Femur (tissue), 1 donor: ENCODE measurements at places on chromosomes 16 and 17.

DNA sequence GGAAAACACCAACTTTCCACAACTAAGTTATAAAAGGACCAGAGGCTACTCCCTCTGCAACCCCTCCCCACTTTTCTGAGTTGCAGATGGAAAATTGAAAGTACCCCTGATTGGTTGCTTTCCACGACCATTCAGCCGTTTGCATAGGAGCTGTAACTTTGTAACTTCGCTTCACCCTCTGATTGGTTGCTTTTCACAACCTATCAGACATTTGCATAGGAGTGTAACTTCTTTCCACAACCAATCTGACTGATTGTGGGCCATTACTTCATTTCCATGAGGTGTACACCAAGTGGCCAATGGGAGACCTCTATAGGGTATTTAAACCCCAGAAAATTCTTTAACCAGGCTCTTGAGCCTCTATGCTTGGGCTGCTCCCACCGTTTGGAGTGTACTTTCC lies 644.1 kb downstream of the WWOX start:
- DNase-seq = no peak

DNA sequence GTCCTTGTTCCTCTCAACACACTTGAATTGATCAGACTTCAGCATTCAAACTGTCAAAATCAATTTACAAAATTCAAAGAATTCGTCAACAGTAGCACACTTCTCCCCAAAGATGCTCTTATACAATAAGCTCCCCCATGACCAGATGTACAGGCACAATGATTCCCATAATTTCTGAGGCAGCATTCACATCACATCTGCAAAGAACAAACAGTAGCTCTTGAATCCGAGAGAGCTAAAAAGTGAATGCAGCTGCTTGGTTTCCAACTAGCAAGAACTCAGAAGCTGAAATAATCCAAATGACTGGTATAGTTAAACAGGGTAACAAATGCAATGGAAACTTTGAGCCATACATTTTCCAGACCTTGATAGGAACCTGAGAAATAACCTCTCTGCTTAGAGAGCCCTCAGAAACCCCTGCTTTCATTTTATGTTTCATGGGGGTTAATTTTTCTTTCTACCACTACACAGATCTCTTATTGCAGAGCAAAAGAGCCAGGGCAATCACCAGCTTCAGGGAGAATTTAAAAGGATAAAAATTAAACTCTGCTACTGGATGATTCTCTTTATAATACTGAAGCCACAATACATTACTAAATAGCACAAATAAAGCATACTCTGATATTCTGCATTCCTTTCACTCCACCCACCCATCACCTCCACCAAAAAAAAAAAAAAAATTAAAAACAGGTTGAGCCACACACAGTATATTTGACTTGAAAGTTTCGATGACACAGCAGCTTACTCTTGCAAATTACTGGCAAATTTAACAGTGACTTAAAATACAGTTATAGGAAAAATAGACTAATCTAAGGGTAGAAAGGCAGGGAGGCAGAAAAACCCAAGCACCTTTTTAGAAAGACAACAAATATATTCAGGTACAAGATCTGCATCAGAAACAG lies 23.1 kb upstream of the TMEM97 start:
- DNase-seq = no peak

DNA sequence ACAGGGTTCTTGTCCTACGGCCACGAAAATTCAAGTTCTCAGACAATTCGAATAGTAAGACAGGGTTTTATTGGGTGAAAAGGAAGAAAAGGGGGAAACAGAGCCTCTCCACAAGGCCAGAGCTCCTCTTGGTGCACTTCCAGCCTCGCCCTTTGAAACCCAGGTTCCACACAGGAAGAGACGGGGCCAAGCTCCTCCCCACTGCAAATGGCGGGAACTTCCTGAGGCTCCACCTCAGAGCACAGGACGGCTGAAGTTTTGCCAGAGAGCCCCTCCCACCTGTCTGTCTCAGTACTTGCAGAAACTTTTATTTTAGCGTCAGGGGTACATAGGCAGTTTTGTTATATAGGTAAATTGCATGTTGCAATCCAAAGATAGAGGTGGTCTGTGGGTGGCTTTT lies 165.7 kb upstream of the CDH8 start:
- DNase-seq = no peak

DNA sequence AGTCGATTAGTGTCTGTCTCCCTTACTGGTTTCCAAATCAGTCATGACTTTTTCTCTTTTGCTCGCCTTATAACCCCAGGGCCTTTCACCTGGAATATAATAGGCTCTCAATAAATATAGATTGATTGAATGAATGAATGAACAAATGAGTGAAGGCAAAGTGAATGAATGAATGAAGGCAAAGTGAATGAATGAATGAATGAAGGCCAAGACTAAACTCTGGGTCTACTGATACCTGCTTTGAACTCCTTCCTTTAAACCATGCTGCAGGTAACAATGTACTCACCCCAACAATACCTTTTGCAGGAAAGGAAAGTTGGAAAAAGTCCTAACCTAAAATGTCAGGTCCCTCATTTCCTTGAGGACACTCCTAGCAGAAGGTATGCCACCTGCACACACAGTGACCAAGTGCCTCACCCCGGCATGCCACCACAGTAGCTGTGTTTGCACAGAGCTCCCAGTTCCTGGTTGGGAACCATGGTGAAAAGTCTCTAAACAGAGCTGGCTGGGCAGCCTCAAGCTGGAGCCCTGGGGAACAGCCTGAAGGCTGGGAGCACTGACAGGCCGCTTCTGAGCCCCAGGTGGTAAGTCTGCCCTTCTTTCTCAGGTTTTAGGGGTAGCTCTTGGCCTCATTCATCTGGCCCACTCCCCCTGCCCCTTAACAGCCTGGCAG lies 42.7 kb upstream of the ANKFN1 start:
- no peak for DNase-seq

- no peak for DNase-seq
Observed at GRCh38 chr17:45579529-45580495, 89.3 kb upstream of the PLEKHM1 start.

GRCh38 chr16:88515371-88515770 lies 54.8 kb upstream of the ZC3H18 start:
- no peak for DNase-seq

DNA sequence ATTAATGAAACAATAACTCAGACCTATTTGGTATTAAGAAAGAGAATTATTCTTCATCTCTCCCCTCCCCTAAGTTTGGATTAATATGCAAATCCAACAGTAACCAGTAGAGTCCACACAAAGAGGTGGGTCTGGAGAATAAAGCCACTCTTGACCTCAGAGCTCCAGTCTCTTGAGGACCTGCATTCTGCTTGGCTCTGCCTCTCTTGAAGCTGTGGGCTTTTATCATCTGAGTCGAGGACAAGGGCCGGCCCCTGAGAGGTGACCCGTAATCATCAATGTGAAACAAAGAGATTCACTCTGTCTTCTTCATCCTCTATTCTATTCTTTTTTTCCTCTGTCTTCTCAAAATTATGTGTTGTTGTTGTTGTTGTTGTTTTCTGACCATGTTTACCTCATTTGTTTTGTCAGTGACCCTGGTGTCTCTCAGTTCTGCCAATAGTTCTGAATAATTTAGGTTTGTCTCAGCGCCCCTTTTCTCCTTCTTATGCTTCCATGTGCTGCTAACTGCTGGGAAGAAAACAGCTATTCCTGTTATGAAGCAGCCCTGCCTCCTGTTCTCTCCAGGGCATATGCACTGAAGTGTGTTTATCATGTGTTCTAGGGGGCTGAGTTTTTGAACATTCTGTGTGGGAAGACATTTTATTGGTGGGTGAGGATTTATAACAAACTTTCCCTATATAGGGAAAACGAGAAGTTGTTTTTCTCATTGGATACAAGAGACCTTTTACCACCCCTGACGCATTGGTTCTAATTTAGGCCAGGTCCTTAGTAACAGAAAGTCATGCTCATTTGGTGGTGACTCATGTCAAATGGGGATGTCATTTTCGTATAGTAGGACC lies 135.8 kb downstream of the TRIM37 start:
- no peak for DNase-seq

- DNase-seq = peak; percentile 49
Observed at GRCh38 chr16:83813823-83814658, 6.3 kb downstream of the HSBP1 start.

GRCh38 chr16:85425074-85425662 lies 188.0 kb upstream of the GSE1 start:
- no peak for DNase-seq

DNA sequence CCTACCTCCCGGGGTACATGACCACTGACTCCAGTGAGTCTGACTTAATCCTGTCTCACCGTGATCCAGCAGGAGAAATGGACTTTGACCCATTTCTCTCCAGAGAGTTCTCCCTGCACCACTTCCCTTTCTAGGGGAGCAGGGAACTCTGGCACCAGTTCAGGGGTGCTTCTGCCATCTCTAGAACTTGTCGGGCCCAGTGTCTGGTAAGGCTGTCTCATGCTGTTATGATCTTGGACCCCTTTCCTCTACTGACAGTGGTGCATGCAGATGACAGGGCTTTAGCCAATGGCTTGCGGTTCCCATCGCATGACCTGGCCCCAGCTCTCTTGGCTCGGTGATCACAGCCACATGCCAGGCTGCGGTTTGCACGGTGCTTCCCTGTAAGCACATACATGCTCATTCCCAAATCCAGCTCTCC lies 62.0 kb downstream of the SLC39A11 start:
- peak; percentile 53 for DNase-seq

GRCh38 chr17:2202996-2203575 lies 100.5 kb downstream of the SMG6 start:
- no peak for DNase-seq

DNA sequence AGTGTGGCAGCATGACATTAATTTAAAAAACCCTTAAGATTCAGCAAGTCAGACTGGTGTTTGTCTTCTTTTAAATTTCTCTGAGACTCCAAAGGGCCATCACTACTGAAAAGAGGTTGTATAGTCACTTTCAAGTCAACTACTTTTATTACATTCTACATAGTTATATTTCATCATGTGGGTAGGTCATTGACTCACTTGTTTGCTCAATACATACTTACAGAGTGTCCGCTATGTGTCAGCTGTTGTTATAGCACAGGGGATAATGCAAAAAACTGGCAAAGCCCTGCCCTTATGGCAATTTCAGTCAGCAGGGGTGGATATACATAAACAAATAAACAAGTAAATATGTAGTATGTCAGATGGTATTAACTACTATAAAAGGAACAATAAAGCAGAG lies 2.5 kb upstream of the MYH4 start:
- no peak for DNase-seq

DNA sequence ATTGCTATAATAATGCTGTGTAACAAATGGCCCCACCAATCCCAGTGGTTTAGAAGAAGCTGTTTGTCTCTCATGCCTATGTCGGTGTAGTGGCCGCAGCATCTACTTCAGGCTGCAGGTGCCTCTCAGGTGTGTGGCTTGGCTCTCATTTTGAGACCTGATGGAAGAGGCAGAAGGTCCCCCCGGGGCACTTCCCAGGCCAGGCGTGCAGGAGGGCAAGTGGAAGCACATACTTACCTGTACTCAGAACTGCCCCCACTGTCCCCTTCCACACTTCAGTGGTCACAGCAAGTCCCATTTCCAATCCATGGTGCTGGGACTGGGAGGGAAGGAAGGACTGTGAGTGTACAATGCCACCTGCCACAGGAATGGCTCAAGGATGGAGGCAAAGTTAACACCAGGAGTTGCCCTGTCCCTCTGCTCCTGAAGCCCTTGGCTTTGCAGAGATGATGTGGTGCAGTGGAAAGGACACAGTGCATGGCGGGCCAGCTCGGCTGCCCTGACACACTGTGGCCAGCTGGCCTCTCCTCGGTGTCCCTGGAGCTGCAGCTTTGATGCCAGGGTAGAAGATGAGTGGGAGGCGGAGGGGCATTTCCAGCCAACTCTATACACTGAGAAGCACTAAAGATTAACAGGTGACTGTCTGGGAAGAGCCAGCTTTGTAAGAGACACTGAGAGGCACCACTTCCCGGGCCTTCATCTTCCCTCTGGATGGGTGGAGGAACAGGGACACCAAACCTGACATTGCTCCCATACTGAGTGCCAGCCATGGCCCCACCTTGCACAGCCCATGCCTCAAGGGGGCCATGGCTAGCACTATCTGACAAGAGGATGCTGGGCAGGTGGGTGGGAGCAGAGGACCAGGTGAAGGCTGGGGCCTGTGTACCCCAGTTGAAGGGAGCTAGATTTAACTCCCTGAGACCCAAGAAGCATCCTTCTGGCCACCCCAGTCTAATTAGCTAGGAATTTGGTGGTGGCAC lies 105.9 kb downstream of the METRNL start:
- peak; percentile 12 for DNase-seq

- DNase-seq = peak; percentile 64
Observed at GRCh38 chr16:79062821-79063220, 537.7 kb downstream of the MAF start.

- DNase-seq = no peak
Observed at GRCh38 chr17:78506454-78507309, 70.5 kb downstream of the DNAH17 start.

DNA sequence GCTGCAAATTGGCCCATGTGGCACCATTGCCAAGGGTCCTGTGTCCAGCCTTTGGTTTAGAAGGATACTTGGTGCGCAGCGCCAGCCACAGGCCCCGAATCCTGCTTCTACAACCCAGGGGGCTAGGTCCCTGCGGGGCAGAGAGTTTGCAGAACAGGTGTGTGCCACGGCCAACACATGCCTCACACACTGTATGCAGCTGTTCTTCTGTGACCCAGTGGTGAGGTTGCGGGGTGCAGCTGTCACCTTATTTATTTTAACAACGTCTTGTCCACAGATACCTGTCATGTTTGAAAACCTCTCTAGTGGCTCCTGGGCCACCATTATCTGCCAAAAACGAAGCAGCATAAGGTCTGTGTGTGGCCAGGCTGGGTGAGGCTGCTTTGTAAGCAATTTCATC lies 11.6 kb downstream of the CBFA2T3 start:
- no peak for DNase-seq

DNA sequence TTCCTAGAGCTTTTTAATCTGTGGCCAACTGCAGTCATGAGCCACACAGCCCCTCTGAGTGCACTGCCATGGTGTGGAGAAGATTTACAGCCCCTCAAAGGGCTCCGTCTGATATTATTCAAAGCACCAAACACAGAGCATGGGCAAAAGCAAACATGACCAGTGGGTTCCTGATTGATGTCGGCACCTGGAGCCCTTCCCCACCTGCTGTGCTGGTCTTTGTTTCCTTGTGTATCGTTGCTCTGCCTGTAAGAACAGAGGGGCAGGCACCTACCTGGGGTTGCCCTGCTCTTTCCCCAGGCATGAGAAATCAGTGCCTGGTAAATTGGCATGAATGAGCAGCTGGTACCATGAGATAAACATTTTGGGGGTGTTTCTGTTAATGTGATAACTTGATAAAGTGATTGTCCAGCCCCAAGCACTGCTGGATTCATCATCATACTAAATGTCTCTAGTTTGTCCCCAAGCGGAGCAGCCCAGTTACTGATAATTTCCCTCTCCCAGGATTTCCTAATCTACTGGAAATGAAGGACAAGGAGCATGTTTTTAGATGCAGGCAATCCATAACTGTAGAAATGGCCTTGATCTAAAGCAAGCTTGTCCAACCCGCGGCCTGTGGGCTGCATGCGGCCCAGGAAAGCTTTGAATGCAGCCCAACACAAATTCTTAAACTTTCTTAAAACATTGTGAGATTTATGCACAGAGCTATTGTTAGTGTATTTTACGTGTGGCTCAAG lies 5.0 kb upstream of the SPIRE2 start:
- DNase-seq = no peak

DNA sequence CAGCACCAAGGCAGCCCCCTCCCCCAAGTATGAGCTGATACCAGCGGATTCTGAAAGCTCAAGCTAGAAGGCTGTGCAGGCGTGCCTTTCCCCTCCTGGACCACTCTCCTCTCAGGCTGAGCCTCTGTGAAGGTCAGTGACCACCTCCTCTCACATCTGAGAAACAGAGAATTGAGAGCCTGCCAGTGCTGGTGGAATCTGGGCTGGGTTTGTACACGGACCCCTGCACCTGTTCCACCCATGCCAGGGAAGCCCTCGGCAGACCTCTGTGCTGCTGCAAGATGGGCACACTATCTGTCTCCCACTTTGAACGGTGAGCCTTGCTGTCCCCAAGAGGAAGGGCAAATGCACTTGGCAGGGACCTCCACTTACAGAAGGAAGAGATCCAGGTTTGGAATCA lies 54.7 kb upstream of the SDK2 start:
- DNase-seq = no peak
